ENCODE measurements at places on chromosomes 2 and 18. TPM values are rescaled to one million over a fixed set of nuclear protein-coding genes. Genes with fewer than 3 reads are reported as not detected.

The NAT8 gene
- not detected for total RNA-seq

The SPATA3 gene
- total RNA-seq, result not detected

The CDH20 gene
- total RNA-seq, result not detected

The CIDEA gene
- total RNA-seq, result not detected

The FOXD4L1 gene
- not detected for total RNA-seq

The RNF152 gene
- 0.51 TPM for total RNA-seq

The C2orf66 gene
- 0.32 TPM for total RNA-seq

DNA sequence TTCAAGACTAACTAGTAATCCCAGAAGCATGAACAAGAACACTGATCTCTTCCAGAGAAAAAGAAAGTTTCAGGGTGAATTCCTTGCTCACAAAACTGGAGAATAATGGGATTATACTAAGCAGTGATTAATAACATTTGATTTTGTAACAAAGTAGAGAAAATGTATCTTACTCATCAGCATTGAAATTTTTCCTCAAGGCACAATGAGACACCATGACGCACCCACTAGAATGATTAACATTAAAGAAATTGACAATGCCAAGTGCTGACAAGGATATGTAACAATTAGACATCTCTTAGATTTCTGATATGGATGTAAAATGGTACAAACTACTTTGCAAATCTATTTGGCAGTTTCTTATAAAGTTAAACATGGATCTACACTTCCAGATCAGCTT is 101.1 kb upstream of the EPHA4 start:
- DNase-seq, result no peak

DNA sequence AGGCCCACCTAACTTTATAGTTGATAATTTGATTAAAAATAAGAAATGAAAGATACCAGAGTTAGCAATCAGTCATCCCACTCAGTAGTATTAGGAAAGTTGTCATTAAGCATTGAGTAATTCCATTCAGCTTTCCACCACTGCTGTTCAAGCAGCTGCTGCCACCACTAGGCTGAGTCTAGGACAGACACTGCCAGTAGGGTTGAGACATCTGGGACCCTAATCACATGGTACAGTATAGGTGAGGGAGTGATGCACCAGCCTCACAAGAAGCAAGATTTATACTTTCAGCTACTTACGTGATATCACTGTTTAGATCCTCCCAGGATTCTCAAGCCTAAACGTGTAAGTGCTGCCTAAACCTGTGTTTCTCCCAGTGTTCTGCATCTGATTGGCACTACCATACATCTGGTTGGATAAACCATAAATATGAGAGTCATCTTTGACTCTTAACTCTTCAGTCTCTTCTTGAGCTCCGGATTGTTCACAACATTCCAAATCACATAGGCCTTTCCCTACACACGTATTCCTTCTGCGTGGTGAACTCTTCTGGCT is 3.2 kb downstream of the UBXN4 start:
- DNase-seq, result peak; percentile 60

- no peak for DNase-seq
Observed at GRCh38 chr2:6164986-6165747, 473.0 kb downstream of the SOX11 start.

DNA sequence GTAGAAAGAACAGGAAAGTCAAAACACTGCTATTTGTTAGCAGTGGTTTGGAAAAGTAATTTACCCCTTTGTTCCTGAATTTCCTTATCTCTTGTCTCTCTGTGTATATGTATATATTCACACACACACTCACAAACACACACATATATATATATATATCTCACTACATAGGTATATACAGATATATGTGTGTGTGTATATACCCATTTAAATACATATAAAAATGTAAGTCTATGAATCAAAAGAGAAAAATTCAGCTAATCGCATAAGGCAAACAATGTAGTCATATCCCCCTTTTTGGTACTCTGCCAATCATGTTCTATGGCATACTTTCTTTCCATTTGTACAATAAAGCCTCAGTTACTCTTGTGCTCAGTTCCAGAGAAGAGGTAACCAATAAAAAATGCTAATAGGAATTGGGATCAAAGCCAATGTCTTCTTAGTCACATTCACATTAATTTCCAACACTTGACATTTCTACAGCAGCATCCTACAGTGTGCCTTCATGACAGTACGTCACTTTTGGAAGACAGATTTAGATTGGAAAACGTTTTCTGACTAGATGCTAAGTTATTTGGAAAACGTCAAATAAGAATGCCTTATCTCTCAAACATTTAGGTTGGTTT is 94.6 kb downstream of the MC4R start:
- no peak for DNase-seq

DNA sequence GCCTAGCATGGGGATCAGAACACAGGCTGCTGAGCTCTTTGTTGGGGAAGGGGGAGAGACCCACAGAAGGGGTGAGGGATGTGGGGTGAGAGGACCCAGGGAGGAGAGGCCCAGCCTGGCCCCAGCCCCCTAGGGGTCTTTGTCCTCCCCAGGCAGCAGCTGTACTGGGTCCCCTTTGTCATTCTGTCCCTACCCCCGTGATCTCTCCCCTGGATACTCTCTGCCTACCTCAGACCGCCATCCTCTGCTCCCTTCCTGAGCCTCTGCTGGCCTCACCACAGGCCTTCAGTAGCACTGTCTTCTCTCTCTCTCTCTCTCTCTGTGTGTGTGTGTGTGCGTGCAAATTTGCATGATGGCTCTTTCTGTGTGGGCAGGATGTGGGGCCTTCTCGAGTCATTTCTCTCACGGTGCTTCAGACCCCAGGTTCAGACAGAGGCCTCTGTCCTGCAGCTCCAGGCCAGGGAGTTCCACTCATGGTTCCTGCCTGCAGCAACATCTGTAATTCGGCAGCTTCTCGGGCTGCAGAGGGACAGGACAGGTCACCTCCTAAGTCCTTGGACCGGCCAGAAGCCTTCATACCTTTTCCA is 1.4 kb downstream of the PSD4 start:
- no peak for DNase-seq

GRCh38 chr2:129469389-129469788 is 510.1 kb upstream of the RAB6C start:
- no peak for DNase-seq

DNA sequence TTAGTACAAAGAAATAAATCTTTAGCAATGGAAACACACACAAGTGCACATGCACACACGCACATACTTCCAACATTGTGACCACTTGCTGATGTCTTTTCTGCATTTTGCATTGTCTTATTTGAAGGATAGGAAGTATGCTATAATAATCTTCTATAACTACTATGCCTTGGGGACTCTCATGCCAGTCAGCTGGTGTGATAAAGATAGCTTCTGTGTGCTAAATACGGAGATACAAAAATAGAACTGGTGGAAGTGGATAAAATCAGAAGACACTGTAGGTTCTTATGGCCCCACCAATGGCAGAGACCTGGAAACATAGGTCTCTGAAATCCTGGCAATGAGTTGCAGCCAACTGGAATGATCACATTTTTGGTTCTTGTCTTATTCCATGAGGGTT is 31.5 kb upstream of the RASGRP3 start:
- no peak for DNase-seq

- DNase-seq, result no peak
Observed at GRCh38 chr2:31525876-31526275, 54.9 kb downstream of the SRD5A2 start.

GRCh38 chr2:43642363-43642762 is 5.3 kb downstream of the PLEKHH2 start:
- DNase-seq, result no peak

DNA sequence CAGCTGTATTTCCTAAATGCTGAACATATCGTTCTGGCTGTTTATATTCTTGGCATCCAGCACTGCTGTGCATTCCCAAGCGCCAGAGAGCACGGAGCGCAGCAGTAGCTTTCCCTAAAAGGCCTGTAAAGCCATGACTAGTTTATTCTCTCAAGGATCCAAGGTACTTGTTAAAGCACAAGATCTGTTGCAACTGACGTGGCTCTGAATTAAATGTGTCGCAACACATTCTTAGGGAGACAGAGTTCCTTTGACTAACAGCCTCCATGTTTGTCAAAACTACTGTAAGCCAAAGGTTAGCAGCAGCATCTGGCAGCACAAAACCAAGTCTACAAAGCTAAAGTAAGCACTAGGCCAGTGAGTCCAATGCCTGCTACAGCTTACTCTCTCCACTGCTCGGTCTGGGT is 188.6 kb upstream of the FN1 start:
- DNase-seq, result peak; percentile 82

GRCh38 chr2:31207790-31208189 is 9.5 kb downstream of the CAPN14 start:
- no peak for DNase-seq

DNA sequence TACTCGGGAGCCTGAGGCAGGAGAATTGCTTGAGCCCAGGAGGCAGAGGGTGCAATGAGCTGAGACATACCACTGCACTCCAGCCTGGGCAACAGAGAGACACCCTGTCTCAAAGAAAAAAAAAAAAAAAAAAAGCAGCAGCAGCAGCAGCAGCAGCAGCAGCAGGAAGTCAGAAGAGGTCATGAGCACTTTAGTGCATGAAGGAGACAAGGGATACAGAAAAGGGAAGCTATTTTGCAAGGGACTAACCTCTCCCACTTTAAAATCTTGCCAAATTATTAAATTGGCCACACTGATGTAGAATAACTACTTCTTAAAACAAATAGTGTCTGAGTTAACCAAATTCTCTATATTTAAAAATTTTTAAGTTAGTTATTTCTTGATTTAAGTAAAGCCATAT is 113.4 kb upstream of the PDE1A start:
- no peak for DNase-seq

DNA sequence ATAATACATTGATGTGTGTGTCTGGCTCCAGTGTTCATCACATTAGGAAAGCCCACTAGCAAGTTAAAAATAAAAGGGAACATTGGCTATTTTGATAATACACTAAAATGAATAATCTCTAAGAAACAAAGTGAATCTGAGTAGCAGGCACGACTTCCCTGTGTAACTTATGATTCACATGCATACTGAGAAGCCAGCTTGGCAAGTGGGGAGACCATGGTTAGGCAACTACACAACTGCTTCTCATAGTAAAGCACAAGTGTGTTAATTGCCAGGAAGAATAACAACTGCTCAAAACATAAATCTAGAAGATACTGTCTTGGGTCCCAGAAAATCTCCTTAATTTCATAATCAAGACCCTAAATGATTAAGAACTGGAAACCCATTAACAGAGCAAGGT is 4.0 kb downstream of the MYO5B start:
- no peak for DNase-seq

DNA sequence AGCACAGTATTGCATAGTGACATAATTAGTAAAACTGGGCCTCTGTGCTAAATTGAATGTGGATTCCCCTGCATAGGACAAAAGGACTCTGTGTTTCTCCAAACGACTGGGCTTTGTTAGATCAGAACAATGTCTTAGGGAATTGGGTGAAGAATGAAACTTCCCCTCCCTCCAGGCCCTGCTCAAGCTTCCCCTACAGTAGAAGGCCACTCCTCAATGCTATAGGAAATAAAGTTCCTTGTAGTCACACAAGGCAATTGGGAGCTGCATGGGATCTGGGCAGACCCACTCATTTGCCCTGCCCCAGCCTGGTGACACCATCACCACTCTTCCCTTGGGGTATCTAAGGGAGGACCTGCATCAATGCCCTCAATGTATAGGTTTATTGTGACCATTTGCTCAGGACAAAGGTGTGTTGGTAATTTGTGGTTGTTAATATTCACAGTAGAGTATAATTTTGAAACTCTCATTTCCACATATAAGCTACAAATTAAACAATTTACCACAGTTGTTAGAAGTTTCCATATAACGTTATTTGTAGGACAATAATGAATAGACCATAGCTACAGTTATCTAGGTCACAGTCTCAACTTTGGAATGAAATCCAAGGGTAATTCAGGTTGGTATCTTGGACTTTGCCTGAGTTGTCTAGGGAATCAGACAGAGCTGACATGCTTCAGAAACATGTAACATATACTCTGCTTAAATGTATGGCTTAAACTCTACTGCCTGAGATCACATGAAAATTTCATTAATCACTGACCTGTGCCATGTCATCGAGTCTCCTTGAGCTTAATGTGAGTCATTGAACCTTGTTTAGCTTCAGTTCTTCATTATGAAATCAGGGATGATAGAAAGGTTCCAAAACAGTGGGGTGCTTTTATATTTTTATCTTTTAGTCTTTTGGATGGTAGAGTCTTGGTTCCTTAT is 64.8 kb upstream of the DARS1 start:
- no peak for DNase-seq

GRCh38 chr18:7784171-7784570 is 217.1 kb downstream of the PTPRM start:
- no peak for DNase-seq

DNA sequence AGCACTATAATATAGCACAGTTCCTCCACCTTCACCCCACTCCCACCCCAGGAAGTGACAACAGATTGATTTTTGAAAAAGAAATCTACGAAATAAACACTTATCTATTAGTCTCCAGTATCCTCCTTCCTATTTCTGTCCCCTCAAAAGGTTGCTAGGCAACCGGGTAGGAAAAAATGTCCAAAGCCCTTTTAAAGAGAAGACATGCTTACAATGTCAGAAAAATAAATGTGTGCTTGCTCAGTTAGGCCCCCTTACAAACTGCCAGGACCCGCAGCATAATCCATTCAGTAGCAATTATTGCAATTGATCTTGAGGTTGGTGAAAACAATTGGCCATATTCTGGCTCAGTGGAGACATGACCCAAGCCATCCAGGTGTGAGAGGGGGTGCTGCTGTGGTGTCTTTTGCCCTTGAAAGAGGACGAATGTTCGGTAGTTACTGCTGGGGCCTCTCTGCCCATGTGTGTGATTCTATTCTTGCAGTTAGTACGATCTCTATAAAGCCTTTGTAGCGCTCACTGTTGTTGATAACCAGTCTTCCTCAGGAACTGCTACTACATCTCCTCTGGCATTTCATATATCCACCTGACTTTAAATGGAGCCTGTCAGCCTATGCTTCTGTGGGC is 144.3 kb downstream of the MYO3B start:
- DNase-seq, result no peak

Measured in LHCN-M2 (cell line).